ENCODE measurements at places on chromosomes 4 and X. TPM values are rescaled to one million over a fixed set of nuclear protein-coding genes. Genes with fewer than 3 reads are reported as not detected.

Gene NUDT10
- 11.9 TPM for total RNA-seq

Gene UGT2A3
- not detected for total RNA-seq

Gene FRAS1
- 58.5 TPM for total RNA-seq

Gene ITM2A
- 27.1 TPM for total RNA-seq

Gene FNIP2
- 9.6 TPM for total RNA-seq

Gene NXF2
- not detected for total RNA-seq

Gene PLP2
- 12.1 TPM for total RNA-seq

All from H9 (cell line).